ENCODE measurements at places on chromosomes 12 and 14.
A peak's percentile ranks its signal among the peaks of the same experiment; 100 is the strongest.

DNA sequence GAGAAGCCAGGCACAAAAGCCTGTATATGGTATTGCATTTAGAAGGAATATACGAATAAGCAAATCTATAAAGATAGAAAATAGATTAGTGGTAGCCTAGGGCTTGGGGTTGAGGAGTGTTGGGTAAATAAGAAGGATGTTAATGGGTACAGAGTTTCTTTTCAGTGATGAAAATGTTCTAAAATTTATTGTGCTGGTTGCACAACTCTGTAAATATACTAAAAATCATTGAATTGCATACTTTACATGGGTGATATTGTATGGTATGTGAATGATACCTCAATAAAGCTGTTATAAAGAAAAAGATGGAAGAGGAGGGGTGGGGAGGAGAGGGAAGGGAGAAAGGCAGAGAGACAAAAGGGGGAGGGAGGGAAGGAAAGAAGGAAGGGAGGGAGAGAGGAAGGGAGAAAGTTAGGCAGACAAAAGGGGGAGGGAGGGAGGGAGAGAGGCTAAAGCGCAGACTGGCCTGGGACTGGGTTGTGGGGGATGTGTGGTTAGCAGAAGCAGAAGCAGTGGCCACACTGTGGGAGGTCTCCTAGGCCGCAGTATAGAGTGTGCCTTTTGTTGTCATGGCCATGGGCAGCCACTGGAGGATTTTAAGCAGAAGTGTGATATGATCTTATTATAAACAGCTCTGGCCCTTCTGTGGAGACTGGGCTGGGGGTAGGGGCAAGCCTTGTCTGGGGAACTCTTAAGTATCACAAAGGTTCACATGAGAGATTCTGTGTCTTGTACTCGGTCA is 73.6 kb upstream of the ELK3 start:
- DNase-seq: no peak

DNA sequence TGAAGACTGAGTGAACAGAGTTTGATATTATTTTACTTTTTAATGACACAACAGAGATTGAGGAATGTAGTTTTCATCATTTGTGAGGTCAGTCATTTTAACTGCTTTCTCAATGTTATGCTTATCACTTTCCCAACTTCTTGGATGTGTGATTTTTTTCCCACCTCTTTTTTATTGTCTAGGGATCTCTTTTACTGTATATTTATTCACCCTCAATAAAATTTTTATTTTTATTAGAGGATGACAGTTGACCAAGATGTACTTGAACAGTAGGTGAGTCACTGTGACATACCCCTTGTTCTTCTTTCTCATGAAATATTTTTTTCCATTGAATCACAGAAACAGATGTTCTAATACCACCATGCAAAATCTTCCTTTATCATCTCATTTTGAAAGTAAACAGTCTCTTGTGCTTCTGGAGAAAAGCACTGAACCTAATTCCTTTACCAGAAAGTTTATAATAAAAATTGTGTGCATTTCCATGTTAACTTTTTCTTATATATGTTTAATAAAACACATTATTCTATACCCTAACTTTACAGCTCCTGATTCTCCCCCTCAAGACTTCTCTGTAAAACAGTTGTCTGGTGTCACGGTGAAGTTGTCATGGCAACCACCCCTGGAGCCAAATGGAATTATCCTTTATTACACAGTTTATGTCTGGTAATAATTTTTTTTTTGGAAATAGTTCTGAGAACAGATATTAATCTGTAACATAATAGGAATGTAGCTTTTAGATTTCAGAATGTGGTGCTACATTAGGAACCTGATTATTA is 65.9 kb downstream of the PTPRQ start:
- no peak for DNase-seq

- no peak for DNase-seq
These were observed 7.1 kb upstream of the CCDC175 start for GRCh38 chr14:59583755-59584154.

- DNase-seq: no peak
These were observed 51.4 kb downstream of the FGD4 start for GRCh38 chr12:32450768-32451167.

- DNase-seq: no peak
These were observed 291.8 kb downstream of the ERC1 start for GRCh38 chr12:1282670-1283315.

DNA sequence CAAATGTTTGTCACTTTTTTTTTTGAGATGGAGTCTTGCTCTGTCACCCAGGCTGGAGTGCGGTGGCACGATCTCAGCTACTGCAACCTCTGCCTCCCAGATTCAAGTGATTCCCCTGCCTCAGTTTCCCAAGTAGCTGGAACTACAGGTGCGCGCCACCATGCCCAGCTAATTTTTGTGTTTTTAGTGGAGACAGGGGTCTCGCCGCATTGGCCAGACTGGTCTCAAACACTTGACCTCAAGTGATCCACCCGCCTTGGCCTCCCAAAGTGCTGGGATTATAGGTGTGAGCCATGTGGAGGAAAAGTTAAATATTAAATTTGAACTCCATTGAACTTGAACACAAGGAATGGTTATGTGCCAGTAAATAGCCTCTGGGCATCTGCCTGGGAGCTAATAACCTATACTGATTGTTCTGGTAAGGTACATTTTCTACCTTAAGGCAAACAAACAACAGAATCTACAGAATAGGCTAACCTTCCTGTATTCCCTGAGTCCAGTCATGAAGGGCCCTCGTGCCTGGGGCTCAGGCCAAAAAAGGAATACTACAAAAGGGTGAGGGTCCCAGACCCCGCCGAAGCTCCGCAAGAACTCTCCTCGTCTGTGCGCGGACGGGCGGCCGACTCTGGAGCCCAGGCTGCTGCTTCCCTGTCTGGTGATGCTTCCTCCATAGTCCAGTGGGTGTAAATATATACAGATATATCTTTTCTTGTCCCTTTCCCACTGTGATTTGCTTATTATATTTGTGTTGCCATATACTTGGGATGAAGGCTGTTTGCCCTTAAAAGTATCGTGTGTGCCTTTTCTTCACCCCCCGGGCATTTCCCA is 74.0 kb upstream of the EIF5 start:
- DNase-seq: no peak

GRCh38 chr14:78638926-78639325 is 468.8 kb downstream of the NRXN3 start:
- no peak for DNase-seq

DNA sequence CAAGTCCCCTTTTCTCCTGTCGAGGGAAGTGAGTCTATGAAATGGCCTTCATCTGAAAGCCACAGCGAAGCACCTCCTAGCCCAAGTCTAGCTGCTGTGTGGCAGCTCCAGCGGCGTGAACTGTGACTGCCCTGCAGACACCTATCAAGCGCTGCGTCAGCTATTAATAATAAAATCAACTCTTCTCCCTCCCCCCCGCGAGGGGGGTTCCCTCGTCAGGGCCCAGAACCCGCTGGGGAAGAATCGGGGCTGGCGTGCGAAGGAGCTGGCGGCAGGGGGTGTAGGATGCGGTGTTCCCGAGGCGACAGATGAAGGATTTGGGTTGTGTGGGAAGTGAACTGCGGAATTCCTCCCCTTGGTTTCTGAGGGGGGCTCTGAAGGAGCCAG is 662 bp upstream of the ATP2A2 start:
- peak; percentile 34 for DNase-seq

DNA sequence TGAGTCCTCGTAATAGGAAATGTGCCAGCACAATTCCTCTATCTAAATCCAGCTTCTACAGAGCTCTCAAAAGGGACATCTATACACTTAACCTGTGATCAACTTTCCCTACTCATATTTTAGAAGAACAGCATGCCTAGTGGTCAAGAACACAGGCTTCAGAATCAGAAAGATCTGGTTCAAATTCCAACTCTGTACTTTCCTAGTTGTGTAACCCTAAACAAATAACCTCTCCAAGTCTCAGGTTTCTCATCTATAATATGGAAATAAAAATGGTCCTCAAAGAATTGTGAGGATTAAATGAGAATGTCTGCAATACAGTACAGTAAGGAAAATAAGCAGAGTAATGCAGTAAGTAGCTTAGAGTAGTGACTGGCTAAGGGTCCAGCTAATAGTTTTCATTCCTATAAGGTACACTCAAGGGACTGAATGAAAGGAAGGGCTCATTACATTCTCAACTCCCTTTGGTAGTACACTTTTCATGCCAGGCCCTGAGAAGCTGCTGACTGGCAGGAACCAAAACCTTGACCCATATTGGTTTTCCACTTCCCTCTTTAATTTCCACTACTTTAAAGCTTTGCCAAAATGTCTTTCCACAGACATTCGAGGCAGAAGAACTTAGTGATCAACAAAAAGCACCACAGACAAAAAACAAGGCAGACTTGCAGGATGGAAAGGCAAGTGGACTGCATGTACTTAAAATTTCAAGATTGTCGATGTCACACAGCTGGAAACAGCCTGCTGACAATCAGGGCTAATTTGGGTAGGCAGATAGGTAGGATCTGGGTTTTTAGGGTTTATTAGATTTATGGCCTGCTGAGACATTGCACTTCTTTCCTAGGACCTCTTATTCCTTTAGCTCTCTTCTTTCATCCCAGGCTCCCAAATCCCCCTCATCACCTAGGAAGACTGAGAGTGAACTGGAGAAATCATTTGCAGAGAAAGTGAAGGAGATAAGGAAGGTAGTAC is 4.3 kb downstream of the CCDC196 start:
- DNase-seq: no peak

DNA sequence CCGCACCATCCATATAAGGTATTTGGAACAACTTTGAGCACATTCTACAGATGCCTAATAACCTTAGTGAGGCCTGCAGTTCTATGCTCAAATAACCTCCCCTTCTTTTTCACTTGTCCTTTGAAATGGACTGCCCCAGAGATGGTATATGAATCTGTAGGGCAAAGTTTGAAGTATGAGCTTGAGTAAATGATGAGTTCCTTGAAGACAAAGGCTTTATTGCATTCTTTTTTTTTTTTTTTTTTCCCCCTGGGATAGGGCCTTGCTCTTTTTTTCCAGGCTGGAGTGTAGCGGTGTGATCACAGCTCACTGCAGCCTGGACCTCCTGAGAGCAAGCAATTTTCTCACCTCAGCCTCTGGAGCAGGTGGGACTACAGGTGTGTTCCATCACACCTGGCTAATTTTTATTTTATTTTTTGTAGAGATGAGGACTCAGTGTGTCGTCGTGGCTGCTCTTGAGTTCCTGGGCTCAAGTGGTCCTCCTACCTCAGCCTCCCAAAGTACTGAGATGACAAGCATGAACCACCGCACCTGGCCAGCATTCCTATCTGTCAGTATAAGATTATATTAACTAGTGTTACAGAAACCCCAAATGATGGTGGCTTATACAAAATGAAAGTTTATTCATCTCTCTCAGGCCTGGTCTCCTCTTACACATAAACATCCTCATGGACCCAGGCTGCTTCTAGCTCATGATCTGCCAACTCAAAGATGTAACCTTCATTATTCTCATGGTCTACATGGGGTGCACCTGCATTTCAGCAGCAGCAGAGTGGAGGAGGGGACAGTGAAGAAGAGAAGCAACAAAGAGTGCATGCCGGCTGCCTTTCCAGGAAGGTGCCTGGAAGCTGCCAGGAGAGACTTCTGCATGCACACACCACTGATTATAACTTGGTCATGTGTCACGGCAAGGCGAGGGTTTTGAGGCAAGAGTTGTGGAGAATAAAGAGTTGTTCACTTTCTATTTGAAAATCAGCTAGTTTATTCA is 101.4 kb downstream of the DUSP16 start:
- DNase-seq: no peak

- no peak for DNase-seq
These were observed 463.9 kb upstream of the TBX3 start for GRCh38 chr12:115147916-115148315.

DNA sequence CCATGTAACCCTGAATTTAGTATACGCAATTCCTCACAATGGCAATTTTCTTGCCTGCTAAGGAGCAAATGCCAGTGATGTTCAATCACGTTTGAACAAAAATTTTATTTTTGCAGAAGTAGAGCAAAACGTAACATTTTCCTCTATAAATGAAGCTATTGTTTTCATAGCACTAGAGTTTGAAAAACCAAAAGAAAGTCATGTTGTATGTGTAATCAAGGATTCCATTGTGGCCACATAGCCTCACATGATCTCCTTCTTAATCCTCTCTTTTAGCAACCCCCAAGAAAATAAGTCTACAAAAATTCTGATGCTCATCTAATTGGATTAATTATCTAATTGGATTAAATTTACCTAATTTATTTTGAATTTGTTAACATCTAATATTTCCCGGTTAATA is 1217.4 kb upstream of the FLRT2 start:
- DNase-seq: no peak

DNA sequence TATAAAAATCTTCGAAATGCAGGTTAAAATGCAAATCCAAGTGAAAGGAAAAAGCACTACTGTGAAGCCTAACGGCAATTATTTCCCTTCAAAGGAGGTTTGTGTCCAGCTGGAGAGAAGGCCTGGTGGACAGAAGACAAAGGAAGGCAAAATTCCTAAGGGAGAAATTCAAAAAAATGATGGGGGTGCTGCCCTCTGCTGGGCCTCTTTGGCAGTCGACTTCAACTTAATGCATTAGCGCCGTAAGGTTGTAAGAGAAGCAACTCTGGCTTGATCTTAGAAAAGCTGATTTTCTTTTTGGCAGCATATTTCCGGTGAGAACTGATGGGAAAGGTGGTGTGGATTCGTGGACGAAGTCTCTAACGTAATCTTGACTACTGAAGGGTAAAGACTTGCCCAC is 34.3 kb upstream of the CHFR start:
- no peak for DNase-seq

GRCh38 chr14:95993768-95994592 is 45.2 kb upstream of the C14orf132 start:
- DNase-seq: no peak

GRCh38 chr12:32076941-32077340 is 29.7 kb upstream of the BICD1 start:
- DNase-seq: no peak

DNA sequence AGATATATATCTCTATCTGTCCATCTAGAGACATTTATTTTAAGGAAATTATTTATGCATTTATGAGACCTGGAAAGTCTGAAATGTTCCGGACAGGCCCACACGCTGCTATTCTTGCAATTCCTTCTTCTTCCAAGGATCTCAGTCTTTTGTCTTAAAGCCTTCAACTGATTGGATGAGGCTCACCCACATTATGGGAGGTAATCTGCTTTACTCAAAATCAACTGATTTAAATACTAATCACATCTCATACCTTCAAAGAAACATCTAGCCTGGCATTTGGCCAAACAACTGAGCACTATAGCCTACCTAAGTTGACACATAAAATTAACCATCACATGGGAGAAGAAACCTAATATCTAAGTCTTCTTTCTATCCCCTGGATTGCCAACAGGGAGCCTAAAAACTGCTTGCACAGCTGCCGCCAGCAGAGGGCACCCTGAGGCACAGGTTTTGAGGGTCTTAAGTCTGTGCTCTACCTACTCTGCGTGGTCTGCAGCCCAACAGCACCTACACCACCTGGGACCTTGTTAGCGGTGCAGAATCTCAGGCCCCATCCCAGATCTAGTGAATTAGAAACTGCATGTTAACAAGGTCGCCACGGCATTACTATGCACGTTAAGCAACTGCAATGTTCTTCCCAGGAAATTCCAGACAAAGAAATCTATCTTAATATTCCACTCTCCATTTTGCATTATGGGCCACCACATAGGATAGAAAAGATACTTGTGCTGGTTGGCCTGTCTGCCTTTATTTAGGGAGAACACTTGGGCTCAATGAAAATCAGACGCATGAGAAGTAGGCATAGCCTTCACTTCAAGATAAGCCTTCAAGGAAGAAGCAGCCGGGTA is 249.7 kb downstream of the FOXG1 start:
- DNase-seq: no peak

- DNase-seq: no peak
These were observed 93.9 kb downstream of the GLT1D1 start for GRCh38 chr12:128947209-128947608.

GRCh38 chr12:85866986-85867776 is 6.9 kb upstream of the NTS start:
- DNase-seq: no peak
